ENCODE measurements at places on chromosomes 2 and 18.

GRCh38 chr2:216583147-216583546, 50.1 kb upstream of the IGFBP2 start:
- peak; percentile 86 for DNase-seq

DNA sequence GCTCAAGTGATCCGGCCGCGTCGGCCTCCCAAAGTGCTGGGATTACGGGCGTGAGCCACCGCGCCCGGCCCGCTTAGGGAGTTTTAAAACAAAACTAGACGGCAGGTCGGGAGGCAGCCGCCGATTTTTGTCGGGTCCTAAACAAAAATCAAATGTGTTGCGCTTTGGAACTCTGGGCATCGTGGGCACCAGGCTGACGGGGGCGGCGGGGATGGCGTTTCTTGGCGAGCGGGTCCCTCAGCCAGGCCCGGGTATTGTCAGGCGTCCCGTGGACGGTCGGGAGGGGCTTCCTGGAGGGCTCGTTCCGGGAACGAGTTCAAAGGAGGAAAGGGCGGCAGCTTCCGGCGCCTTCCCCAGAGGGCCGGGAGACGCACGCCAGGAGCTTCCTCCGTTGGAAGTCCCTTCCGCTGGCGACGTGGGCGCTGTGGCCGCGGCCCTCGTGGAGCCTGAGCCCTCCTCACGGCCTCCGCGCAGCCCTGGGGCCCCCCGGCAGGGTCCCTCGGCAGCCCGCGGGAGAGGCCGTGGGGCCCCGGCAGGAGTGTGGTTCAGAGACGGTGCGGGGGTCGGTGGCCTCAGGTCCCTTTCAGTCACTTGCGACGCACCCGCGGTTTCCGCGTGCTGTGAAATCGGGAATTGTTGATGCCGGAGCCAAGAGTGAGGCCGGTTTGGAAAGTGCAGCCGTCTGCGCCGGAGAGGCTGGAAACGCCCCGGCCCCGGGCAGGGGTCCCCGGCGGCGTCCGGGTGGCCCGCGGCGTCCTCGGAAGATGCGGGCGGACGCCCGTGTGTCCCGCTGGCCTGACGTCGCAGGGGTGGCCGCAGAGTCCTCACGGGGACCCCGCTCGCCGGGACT, 59.3 kb downstream of the EMILIN2 start:
- DNase-seq: no peak

DNA sequence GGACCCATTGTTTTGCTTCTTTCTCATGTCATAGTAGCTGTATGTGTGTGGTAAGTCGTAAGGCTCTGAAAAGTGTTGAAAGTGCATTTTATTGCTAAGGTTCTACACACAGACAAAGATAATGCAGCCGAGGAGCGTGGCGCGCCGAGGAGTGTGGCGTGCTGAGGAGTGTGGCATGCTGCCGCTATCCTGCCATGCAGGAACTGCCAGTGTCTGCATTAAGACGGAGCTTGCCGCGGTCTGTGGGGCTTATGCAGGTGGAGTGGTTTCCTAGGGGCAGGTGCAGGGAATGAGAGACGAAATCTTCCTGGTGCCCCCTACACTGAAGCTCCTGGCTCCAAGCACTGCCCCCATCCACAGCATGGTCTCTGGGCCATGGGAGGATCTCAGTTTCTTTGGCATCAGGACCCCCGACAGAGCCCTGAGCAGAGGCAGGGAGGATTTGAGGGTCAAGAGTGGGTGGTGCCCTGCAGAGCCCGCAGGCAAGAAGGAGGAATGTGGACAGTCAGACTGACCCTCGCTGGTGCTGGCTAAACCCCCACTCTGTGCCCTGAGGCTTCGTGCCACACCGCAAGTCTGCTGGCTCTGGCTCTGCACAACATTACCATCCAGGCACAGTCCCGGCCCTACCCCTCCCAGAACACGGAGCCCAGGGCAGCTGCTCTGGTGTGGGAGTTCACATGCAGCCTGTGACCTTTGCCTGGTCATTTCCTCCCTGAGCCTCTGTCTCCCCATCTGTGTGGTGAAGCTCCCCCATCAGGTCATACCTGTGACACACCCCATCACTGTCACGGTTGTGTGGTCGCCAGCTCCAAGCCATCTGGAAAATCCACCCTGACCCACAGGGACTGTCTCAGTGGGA, 3.2 kb downstream of the SNED1 start:
- DNase-seq: no peak

DNA sequence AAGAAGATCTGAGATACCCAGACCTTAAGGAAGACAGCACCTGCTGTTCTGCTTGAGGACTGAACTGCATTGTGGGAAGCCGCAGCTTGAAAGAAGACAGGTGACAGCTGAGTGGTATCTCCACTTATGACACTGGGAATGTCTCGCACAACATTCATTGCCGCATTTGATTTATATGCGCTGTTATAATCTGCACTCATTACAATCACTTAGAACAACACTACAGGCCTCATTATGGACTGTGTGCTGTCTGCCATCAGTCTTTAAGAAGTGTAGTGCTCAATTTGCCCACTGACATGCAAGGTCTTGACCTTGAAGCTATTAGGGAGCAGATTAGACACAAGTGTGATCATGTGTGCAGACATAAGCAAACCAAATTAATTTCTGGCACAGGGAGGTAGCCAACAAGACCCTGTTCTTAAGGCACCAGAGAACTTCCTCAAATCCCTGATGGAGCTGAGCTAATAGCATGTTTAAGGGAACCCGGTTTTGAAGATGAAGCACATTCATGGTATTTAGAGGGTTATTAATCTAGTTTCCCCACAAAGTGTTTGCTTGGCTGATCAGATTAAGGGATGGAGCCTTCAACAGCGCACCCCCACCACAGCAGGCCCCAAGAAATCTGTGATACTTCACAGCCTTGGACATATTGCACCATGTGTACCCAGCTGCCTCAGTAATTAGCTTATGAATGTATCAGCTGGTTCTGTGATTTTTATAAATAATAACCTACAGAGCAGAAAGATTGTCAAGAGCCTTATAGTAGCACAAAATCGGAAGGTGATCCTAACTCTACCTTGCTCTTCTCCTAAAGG, 146.8 kb downstream of the SATB2 start:
- no peak for DNase-seq

DNA sequence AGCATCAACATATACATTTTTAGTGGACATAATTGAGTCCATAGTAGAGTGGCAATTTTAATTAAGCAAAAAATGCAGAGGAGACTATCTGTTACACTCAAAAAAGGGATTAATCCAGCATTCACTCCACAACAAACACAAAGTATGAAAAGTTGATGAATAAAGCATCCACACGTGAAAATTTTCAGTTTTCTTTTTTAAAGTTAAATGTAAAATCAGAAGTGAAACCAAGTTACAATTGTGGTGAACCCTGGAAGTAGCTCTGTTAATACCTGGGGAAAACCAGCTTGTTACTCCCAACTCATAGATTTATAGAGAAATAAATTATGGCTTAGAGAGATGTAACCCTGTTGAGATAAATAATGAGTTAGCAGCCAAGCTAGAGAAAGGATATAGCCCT, 807.8 kb downstream of the TRIB2 start:
- no peak for DNase-seq

DNA sequence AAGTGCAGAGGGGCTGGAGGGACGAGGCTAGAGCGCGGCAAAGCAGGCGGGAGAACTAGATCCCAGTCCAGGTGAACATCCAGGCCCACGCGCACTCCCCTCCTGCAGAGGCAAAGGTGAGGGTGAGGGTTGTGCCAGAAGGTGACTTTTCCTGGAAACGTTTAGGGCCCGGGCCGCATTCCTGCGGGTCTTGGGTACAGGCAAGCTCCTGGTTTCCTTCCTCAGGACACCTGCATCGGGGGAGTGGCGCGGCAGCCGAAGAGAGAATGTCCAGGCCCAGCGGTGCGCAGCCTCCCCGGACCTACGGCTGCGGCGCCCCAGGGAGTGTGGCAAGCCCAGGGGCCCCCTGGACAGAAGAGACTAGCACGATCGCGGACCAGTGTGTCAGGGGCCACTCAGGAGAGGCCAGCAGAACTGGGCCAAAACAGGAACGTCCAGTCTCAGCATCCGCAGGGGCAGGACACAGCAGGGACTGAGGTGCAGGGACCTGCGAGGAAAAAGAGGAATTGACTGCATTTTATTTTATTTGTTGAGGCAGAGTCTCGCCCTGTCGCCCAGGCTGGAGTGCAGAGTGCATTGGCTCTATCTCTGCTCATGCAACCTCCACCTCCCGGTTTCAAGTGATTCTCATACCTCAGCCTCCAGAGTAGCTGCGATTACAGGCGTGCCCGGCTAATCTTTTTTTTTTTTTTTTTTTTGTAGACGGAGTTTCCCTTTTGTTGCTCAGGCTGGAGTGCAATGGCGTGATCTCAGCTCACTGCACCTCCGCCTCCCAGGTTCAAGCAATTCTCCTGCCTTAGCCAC, 8.7 kb upstream of the IMPA2 start:
- no peak for DNase-seq

GRCh38 chr18:63107171-63107845, 212.3 kb downstream of the BCL2 start:
- no peak for DNase-seq

DNA sequence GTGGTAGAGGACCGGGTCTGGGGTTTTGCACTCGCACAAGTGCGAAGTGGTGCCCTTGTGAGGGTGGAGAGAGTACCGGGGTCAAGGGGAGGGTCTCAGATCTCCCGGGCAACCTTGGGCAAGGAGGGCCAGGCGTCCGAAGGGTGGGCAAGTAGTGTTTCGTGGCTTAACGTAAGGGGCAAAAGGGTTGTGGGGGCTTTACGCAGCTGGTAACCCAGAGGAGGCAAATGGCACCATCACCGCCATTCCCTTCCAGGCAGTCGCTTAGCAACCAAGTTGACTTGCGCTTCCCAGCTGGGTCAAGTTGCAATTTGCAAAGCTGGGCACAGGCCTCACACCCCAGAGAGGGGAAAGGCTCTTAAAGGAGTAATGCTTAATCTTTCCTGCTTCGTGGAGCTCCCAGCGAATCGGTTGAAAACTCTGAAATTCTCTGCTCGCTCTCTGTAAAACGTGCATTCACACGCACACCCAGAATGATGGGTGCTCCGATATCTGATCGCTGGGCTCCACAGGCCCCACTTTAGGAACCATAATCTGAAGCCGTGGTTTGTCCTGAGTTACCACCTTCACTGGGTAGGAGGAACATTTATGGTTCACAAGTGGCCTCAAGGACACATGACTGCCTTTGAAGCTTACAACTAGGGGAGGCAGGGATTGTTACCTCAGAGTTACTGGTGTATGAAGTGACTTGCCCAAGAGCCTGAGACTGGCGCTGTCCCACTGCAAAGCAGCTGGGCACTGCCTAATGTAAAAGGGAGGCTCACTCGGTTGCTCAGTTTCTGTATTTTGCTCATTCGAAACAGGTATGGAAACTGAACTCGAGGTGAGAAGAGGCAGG, 127.9 kb downstream of the UXS1 start:
- no peak for DNase-seq

- no peak for DNase-seq
Observed at GRCh38 chr2:179550214-179550613, 285.6 kb upstream of the SESTD1 start.

DNA sequence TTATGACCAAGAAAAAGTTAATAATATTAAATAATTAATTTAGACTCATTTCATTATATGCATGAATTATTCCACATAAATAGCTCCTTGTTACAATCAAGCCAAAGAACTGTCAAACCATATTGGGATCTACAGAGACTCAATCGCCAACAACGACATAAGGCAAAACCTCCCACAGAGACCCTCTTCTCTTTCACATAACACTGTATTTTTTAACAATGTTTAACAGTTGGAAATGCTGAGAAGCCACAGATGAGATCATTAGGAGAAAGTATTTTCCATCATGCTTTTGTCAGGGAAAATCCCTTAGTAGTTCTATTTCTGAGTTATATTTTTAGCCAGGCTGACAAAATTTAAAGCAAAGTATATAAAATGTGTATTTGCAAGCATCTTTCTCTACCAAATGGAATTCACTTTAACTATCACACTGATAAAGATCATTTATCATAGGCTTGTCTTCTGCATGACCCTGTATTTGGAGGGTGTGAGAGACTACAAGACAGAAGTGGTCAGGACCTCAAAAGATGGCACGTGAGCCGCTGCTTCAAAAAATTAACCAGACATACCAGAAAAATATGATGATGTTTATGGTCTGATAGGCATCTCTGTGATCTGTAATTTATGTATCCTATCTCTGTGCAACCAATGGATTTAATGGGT, 383.8 kb downstream of the NRXN1 start:
- no peak for DNase-seq

GRCh38 chr18:56409736-56410135, 228.7 kb downstream of the TXNL1 start:
- DNase-seq: no peak

DNA sequence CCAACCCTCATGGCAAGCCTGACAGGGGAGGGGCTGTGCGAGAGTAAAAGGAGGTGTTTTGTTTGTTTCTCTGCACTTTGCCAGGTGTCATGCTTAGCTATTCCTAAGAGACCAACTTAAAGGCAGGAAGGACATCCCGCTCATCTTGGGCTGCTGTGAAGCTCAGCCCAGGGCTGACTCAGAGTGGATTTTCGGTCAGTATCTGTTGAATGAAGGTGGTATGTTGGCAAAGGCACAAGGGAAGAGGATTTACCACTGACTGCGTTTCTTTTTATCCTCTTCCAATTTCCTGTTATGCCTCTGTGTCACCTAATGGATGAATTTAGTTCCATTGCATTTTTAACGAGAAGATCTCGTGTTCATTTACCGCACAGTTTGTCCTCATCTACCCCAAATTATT, 18.9 kb downstream of the TRPM8 start:
- no peak for DNase-seq

DNA sequence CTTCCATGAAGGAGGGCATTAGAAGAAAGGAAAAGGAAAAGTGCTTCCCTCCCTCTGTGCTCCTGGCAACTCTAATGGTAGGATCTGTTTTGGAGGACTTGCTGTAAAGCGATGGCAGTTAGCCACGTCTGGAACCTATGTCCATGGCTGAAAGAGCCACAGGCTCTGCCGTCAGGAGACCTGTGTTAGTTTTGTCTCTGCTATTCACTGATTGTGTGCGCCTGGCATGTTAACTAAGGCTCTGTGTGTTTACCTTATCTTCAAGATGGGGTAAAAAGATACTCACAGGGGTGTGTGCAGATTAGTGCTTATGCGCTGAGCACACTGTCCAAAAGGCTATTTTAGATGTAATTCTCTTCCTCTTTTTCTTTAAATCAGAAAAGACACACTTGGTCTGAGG, 109.8 kb upstream of the LTBP1 start:
- no peak for DNase-seq

GRCh38 chr18:24567199-24567598, 106.8 kb downstream of the HRH4 start:
- DNase-seq: no peak

All from AG04450 (cell line).